ENCODE measurements at places on chromosomes 1 and 21.

DNA sequence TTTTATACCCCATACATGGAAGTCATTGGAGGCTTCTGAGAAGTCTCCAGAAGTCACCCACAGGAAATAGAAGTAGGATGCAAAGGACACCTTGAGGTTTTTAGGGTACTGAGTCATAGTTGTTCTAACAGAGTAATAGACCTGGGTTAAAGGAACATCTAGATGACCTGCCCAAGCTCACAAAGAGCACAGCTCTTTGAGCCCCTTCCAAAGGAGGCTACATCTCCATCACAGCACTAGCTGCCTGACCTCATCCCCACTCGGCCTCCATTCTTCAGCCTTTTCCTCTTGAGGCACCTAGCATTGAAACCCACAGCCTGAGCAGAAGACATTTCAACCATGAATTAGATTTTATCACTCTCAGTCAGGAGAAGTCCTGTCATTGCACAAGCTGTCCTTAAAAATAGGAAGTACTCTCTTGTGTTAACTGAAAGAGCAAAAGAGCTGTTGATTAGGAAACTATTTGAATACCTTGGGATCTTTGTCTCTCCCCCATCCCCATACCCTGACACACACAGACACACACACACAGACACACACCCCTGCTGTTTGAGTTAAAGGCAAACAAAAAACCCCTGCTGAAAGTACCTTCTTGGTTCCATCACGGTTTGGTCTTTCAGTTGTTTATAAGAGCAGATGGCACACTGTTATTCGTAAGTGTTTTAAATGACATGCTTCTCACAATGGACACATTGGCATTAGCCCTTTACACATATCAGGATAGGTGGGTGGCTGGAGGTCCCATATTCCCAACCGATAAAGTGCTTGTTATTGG, 22.2 kb downstream of the MKNK1 start:
- DNase-seq: no peak

DNA sequence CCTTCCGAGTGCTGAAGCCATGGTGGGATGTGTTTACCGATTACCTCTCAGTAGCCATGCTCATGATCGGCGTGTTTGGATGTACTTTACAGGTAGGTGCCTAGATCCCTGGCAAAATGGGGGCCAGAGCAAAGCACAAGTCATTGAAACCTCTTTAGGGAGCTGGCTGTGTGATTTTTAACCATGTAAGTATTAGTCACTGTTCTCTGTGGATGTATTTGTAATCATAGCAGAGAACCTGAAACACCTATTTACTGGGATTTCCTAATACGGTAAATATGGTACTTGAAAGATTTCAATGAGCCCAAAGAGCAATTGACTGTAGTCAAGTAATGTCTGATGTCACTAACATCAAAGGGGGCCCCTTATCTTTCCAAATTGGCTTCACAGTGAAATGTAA, 53.6 kb downstream of the LRRC8C start:
- no peak for DNase-seq

DNA sequence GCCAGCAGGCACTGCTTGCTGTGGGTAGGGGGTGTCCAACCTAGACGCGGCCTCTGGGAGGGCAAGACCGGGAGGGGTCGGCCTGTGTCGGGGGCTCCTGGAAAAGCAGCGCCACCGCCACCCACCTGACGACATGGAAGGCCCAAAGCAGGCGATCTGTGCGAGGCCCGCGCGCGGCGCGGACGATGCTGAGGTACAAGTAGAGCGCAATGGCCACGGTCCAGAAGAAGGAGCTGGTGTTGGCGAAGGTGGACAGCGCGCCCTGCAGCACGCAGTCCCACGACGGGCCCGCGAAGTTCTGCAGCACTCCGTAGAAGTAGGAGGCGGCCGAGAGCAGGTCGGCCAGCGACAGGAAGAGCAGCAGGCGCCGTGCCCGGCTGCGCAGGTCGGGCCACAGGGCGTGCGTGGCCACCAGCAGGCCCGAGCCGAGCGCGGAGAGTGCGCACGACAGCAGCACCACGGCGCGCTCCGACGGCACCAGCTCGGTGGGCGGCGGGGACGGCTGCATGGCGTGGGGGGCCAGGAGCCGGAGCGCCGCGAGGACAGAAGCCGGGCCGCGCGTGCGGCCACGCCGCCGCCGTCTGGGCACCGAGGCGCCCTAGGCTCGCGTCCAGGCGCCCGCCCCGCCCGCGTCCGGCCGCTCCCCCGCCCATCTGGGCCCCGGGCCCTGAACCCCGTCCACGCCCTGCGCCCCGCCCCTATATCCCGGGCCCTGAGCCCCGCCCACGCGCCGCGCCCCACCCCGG, at the start of gene GPR157:
TSS of gene GPR157 (minus strand) at position 583 of the 746 bp plus-strand sequence. CDS start at position 508, 75 bp downstream.
- no peak for DNase-seq

DNA sequence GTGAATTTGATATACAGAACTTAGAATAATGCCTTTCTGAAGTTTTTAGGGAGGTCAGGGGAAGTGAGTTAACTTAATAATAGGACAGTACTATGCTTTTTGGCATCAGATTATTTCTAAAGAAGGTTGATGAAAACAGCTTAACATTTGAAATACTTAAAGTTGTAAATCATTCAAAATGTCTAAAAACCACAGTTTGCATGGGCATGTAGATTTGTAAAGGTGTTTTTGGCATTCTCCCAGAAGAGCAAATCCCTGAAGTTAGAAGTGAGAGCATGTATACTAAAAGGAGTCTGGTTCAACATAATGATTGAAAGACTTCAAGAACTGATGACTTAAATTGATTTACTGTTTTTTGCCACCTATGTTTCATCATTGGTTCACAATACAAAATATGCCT, 6.7 kb downstream of the DR1 start:
- no peak for DNase-seq

- DNase-seq: no peak
These were observed 305.5 kb downstream of the NFIA start for GRCh38 chr1:61387829-61388228.

GRCh38 chr1:229017091-229017490, 253.8 kb upstream of the RAB4A start:
- DNase-seq: no peak

GRCh38 chr1:24705260-24706073, 39.8 kb upstream of the CLIC4 start:
- peak; percentile 93 for DNase-seq

DNA sequence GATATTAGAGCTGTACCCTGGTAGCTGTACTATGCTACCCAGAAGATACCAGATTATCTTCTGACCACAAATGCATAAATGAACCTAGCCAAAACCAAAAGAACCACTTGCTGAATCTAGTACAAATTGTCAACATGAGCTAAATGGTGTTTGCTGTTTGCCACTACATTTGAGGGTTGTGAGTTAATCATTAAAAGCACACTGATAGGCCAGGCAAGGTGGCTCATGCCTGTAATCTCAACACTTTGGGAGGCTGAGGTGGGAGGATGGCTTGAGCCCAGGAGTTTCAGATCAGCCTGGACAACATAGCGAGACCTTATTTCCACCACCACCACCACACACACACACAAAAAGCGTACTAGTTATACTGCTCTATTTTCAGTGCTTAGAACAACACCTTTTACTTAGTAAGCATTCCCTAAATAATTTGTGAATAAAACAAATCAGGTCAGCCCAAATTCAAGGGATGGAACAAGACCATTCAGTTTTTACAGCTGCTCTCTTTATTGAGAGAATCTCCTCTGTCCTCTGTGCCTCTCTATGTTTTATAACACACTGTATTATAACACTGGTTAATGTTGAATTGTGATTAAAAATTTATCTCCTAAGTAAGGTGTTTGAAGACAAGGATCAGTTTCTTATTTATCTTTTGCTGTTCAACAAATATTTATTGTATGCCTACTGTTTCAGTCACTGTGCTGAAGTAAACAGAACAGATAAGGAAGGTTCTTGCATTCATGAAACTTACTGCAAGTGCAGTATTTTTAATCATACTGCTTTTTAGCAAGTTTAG, 44.0 kb downstream of the MAGI3 start:
- DNase-seq: no peak

DNA sequence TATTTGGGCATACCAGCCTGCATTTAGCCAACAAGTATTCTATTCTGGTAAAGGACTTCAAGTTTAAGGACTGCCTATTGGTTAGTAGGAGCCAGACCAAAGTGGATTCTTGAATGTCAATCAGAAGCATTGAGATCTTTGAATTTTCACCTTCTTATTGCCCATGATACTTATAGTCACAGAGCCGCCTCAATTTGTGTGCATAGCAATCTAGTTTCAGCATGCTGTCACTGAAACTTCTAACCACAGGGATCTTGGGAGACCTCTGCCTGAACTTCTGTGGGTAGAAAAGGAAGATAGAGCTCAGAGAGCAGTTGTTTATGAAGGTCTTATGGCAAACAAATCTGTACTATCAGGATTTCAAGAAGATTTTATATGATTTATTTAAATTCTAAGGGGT, 501.4 kb upstream of the USP24 start:
- no peak for DNase-seq

DNA sequence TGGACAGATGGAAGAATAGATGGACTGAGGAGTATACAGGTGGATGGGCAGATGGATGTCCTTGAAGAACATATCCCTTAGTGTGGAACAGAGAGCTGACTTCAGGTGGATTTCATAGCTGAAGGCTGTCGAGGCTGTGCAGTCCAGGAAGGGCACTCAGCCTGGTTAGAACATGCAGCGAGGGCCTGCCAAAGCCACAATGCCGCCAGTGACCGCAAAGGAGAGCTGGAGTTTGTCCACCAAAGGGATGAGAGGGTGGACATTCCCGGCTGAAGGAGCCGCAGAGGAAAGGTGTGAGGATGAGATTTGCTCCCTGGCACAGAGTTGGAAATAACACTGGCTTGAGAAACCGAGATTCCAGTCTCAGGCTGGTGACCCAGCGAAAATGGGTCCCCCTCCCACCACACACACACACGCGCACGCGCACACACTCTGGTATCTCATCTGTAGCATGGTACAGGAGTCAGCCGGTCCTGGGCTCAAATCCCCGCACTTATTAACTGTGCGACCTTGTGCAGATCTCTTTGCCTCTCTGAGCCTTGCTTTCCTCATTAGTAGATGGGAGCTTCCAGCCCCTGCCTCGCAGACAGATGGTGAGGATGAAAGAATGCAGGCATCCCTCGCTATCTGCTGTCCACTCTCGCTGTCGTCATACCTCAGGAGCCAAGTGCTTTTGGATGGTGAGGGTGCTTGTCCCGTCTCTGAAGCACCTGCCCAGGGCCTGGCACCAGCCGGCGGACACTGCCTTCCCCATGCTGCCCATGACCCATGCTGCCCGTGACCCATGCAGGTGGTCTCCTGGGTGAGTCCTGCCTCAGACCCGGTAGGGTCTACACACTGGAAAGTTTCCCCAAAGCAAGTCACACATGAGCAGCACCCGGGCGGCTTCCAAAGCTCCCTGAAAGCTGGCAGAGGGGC, 26.8 kb upstream of the EFHD2 start:
- no peak for DNase-seq

DNA sequence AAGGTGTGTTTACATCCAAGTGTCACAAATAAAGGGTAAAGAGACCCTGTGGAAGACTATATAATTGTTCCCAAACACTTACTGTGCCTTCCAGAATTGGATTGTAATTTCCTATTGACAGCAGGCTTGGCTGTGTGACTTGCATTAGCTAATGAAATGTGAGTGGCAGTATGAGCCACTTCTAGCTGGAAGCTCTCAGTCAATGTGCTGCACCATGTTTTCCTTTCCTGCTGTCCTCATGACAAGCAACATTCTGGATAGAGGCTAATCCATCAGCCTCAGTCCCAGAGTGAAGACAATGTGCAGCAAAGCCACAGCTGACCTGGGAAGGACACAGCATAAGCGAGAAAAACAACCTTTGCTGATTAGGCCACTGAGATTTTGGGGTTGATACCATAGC, 5.9 kb upstream of the FOXJ3 start:
- no peak for DNase-seq

DNA sequence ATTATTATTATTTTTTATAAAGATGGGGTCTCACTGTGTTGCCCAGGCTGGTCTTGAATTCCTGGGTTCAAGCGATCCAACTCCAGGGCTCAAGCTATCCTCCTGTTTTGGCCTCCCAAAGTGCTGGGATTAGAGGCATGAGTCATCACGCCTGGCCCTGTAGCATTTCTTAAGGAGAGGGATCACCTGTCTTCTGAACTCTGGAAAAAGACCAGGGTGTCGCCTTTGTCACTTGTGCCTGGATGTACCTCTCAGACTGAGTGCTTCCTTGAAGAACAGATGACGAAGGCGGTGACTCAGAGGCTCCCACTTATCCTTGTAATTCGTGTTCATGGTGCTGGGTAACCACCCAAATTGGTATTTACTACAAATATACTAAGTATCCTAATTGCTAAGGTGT, 2.4 kb upstream of the CGN start:
- DNase-seq: no peak

DNA sequence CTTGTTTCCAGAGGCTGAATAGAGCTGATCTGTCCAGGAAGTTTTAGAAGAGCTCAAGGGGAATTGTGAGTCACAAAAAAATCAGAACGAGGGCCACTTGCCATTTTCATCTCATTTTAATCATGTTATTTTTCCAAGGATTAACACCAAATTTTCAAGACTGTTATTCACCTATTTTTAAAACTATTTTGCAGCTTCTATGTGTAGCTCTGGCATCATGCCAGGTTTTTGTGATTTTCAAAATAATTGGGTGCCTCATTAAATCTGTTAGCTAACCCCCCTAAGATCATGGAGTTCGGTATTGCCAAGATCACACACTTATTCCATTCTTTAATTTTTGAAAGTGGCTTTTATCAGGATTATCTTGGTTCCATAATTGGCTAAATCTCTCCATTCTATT, 90.9 kb downstream of the RGS7 start:
- no peak for DNase-seq

GRCh38 chr1:36711480-36711879, 228.8 kb upstream of the CSF3R start:
- no peak for DNase-seq

Measured in smooth muscle cell of the brain vasculature (primary cell).